Nucleus accumbens (tissue), 56 donors: ENCODE measurements at places on chromosomes 16 and 17.

DNA sequence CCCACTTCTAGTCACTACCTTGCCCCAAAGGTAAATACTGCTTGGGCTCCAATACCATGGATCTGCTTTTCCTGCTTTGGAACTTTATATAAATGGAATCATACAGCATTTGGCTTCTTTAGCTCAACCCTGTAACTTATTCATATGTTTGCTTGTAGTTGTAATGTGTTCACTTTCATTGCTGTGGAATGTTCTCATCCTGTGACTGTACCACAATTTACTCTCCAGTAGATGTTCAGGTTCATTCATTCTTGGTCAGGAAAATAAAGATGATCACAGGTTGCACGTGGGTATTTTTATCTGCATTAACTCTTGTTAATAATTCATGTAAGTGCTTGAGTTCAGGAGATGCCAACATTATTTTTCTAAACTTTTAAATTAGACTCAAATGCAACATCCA lies 6.7 kb upstream of the BEAN1 start:
- DNase-seq: no peak

DNA sequence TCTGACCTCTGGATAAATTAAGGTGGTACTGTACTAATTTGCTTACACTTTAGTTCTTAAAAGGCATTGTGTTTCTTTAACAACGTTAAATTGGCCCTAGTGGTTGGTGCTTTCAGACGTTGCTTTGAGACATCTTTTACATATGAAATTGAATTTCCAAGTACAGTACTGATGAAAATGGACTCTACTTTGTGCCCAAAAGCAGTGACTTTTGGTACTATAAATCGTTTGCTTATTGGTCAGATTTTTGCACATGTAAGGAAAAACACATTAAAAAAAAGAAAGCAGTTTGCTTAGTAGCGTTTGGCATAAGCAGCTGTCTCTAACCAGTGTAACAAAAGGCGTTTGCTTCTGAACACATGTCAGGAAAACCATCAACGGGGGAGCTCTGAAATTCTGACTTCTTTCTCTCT lies 139.6 kb downstream of the CDK5R1 start:
- DNase-seq: no peak

- no peak for DNase-seq
Observed at GRCh38 chr17:44464037-44464436, 39.2 kb downstream of the GPATCH8 start.

DNA sequence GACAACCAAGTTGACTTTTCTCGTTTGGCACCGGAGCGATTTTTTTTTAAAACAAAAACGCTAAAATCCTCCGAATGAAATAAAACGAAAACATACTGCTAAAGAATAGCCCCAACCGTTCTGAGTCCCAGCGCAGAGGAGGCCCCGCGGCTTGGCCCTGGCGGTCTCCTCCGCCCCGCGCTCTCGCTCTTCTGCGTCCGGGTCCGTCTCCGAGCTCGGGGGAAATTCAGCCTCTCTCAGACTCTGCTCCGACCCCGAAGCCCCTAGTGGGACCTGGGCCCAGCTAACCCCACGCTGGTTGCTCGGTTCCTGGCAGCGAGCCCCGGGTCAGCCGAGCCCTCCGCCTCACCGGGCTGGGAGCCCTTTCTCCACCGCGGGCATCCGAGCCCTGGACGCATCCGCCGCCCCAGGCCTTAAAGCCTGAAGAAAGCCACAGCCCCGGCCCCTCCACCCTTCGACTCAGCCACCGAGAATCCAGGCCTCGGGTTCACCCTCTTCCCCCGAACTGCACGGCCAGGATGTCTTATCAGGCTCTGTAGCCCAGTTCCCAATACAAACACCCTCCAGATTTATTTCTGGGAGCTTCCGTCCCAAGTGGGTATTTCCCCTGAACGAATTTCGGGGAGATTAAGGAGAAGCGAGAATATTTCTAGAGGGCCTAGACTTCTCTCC lies 1.2 kb downstream of the TBX2 start:
- no peak for DNase-seq

- no peak for DNase-seq
Observed at GRCh38 chr16:70577256-70577698, 53.7 kb downstream of the SF3B3 start.

DNA sequence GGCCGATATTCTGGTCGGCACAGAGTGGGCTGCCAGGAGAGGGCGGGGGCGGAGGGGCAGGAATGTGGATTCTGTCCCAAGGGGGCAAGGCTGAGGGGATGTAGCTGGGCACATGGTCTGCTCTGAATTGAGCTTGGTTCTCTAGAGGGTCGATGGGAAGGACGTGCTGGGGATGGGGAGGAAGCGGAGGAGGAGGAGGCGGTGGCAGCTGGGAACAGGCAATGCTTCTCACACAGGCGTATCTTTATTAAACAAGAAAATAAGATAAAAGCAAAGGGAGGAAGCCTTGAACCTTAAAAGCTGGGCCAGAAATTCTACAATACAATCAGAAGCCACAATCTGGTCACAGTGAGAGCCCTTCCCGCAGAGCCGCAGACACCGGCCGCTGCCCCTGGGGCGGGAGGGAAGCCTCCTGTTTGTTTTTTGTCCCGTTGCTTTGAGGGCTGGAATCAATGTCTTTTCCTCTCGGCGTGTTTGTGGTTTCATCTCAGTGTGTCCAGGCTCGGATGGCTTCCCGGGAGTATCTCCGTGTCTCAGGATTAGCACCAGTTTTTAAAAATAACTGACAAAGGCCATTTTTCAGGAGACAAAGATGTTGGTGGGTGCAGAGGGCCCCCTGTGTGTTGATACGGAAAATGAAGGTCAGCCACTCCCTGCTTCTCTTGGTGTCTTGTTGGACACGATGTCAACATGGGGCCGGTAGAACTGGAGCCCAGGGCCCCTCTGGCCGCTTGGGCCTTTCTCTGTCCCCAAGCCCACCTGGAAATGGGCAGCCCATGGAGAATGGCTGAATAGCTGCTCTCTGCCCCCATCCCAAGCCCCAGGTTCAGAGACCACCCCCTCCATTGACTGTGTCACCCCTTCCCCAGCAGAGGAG lies 12.3 kb upstream of the SLC7A5 start:
- DNase-seq: no peak
